GM12865 (cell line): ENCODE measurements at places on chromosomes 3 and 15.

- no peak for DNase-seq
Observed at GRCh38 chr3:195102609-195103467, 168.1 kb downstream of the XXYLT1 start.

DNA sequence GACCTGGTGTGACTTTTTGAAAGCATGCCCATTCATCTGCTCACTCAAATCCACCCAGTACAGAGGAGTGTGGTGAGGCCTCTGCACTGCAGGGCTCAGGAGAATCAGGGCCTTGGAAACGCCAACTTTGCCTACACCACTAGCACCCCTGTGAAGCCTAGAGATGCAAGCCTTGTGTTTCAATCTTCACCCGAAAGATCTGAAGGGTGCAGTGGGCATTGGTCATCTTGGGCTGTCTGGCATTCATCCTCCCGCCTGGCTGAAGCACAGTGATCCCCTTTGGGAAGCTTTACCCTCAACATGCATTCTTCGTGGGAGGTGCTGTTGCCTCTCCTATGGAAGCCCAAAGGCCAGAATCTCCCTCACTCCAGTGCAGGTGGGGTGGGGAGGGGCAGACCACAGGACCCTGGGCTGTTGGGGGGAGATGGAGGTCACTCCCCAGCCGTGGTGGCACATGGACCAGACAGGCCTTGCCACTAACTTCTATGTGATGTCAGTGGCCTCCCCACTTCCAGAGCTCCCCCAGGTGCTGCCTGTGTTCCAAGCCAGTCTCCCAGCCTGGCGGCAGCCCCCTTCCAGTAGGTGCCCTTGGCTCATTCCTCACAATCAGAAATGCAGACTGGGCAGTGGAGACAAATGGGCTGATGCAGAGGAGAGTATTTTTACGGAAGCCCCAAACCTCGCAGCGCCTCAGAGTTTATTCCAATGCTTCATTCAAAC lies 92.5 kb downstream of the ADAMTS17 start:
- DNase-seq = no peak

- DNase-seq = no peak
Observed at GRCh38 chr15:89197503-89197971, 23.8 kb downstream of the RLBP1 start.

DNA sequence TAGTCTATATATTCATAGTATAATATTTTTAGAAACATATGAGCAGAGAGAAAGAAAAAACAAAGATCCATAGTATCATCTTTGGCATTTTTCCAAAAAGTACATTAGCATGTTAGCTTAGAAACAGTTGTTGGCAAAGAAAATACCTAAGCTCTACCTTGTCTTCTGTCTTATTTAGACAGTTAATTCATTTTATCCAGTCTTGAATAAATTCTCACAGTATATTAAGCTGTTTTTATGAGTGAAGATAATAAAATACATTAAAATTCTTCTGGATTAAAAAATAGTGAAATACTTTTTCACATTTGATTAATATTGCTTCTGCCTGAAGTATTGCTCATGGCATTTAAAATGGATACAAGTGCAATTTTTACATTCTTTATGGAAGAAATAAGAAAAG lies 145.2 kb downstream of the ZIC1 start:
- DNase-seq = no peak

GRCh38 chr3:14598143-14598569 lies 53.4 kb upstream of the CCDC174 start:
- peak; percentile 33 for DNase-seq

- DNase-seq = no peak
Observed at GRCh38 chr3:43752905-43753304, 62.2 kb downstream of the ABHD5 start.

GRCh38 chr3:45173776-45174175 lies 27.6 kb upstream of the CDCP1 start:
- DNase-seq = no peak

- DNase-seq = no peak
Observed at GRCh38 chr3:154886437-154886836, 193.7 kb upstream of the MME start.

DNA sequence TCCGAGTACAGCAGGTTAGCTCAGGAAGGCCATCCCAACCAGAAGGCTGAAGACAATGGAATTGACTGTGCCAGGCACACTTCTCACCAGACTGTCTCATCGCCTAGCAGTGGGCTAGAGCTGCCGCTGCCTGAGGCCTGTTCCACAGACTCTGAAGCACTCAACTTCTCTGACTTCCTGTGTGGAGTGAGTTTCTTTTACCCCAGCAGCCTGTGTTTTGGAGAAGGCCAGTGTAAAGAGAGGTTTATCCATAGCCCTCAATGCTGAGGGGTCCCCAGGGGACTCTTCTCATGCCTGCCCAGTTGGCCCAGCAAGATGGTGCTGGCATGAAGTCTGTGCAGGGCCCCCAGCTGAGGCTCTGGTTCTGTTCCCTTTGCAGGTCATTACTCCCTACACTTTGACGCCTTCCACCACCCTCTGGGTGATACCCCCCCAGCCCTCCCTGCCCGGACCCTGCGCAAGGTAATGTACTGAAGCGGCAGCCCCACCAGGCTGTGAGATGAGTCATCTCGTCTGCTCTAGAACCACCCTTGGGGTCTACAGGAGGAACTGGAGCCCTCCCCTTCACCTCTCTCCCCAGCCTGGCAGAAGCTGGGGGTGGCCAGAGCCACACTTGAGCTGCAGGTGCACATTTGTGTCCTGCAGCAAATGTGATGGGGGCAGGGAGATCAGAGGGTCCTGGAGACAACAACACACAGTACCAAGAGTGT lies 5.2 kb upstream of the MANF start:
- no peak for DNase-seq

DNA sequence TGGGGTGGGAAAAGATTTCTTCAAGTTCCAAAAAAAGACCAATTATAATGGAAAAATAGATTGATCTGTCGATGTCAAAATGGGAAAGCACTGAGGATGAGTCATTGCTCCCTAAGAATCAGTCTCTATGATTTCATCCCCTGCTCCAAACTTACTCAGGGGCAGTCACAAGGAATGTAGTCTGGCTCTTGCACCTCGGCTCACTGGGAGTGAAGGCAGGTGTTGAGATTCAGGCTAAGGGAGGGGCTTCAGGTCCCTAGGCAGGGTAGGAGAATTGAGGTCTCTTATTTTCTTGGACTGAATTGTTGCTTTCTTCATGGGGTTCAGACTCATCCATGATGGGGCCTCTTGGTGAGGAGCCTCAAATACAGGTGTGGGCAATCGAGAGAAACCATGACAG lies 14.2 kb downstream of the ESYT3 start:
- DNase-seq = no peak

GRCh38 chr15:40296561-40297230 lies 11.0 kb downstream of the PLCB2 start:
- DNase-seq = no peak

GRCh38 chr15:66287461-66288057 lies 5.8 kb upstream of the DIS3L start:
- peak; percentile 31 for DNase-seq

GRCh38 chr15:40754883-40755811 lies at the start of gene RMDN3:
TSS of gene RMDN3 (minus strand) at chr15:40755254. CDS start at chr15:40754783, 471 bp downstream.
- peak; percentile 96 for DNase-seq

DNA sequence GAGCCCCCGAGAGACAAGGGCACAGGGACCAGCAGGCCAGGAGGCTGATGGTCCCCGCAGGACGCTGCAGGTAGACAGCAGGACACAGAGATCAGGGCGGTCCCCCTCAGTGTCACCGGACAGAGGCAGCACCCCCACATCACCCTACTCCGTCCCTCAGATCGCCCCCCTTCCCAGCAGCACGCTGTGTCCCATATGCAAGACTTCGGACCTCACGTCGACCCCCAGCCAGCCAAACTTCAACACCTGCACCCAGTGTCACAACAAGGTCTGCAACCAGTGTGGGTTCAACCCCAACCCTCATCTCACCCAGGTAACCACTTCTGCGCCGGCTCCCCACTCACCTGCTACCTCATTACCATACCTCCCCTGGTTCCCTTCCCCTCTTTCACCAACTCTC lies 49.1 kb upstream of the APEH start:
- no peak for DNase-seq

DNA sequence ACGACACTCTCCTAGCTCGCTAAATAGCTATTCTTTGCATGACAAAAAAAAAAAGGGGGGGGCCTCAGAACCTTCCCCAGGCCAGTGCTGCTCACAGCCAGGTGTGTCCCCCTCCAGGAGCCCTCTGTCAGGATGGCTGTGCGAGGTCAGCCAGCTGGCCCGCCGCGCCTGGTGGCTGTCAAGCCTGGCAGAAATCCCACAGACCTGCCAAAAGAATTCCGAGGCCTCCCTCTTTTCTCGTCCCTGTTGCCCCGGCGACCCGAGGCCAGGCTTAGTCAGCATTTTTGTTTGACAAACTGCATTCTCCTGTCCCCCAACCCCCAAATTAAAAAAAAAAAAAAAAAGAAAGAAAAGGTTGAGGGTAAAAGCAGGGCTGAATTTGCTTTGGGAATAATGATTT lies 61.9 kb downstream of the TM4SF4 start:
- DNase-seq = no peak

DNA sequence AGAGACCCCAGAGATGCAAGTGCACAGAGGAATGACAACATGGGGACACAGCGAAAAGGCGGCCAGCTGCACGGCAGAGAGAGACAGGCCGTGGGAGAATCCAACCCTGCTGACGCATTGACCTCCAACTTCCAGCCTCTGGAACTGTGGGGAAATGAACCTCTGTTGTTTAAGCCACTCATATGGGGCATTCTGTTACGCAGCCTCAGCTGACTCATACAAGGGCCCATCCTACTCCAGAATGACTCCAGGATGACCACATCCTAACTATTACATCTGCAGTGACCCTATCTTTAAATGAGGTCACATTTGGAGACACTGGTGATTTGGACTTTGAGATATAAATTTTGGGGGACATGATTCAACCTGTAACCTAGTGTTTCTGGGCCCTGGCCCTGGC lies 44.0 kb downstream of the KLF15 start:
- DNase-seq = no peak

DNA sequence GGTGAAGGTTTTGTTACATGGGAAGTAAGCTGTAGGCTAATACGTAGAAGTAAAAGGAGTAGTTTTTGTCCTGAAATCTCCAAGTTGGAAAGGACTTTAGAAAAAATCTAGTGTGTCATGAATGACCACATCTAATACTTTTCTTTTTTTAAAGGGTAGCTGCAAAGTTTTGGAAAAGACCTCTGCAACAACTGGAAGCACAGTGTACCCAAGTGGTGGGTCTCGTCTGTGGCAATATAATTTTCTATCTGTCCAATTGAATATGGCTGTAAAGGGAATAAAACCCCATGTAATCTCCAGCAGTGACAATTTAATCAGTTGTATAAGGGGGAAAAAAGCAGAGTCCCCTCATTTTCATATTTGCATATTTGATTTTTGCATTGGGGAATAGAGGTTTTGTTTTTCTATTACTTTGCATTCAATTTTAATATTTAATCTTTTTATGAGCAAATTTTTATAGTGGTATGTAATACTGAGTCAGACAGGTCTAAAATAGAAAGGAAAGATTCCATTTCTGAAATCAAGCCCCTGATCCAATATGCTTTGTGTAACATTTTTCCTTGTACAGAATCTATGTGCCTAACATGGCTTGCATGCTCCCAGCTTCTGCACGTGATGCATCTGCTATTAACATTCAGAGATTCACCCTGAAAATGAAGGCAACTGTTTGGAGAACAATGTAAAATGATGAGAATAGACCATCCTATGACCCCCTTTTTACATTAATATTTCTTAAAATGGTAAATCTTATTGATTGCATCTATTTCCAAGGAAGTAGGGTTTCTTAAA lies 531.4 kb downstream of the ZIC1 start:
- no peak for DNase-seq

- no peak for DNase-seq
Observed at GRCh38 chr3:81470524-81471278, 290.7 kb downstream of the GBE1 start.

GRCh38 chr15:83930392-83931212 lies 276.7 kb downstream of the ADAMTSL3 start:
- DNase-seq = no peak

GRCh38 chr15:33934396-33934795 lies 33.9 kb upstream of the CHRM5 start:
- no peak for DNase-seq

- no peak for DNase-seq
Observed at GRCh38 chr3:194091141-194091540, 44.8 kb upstream of the HES1 start.

DNA sequence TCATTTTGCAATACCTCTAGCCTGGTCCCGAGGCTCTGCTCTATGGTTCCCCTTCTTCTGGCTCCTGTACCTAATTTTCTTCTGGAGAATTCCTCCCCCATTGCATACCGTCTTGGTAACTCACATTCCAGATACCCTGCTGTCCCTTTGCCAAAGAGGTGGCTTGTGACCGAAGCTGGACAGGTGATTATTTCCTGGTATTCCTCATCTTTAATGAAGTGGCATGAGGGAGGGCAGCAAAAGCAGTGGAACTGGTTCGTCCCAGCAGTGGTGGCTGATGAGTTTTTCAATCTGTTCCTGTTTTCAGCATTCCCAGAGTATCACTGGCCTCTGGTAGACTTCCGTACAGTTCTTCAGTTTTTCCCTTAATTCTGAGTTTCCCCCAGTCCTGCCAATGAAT lies 186.2 kb upstream of the CADPS start:
- no peak for DNase-seq
